PC-3 (cell line): ENCODE measurements at places on chromosomes 6 and 20. TPM values are rescaled to one million over a fixed set of nuclear protein-coding genes. Genes with fewer than 3 reads are reported as not detected.

Gene OR2J3
- 0.29 TPM in 1 of 2 replicates, not detected in the other for total RNA-seq

DNA sequence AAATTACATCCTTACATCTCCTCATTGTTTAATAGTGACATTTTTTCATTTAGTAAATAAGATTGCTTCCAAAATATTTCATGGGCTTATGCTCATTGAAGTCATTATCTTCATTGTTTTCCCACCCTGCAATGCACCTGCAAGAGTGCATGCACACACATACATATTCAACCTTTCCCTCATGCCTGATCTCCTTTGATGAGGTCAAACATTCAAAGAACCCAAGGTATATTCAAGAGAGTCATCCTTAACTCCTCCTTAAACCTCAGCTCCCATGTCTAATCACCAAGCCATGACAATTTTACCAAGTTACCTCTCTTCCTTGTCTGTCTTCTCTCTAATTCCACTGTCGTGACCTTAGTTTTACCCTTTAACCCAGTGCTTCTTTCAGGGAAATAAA lies 56.5 kb downstream of the HIVEP2 start:
- DNase-seq: no peak

DNA sequence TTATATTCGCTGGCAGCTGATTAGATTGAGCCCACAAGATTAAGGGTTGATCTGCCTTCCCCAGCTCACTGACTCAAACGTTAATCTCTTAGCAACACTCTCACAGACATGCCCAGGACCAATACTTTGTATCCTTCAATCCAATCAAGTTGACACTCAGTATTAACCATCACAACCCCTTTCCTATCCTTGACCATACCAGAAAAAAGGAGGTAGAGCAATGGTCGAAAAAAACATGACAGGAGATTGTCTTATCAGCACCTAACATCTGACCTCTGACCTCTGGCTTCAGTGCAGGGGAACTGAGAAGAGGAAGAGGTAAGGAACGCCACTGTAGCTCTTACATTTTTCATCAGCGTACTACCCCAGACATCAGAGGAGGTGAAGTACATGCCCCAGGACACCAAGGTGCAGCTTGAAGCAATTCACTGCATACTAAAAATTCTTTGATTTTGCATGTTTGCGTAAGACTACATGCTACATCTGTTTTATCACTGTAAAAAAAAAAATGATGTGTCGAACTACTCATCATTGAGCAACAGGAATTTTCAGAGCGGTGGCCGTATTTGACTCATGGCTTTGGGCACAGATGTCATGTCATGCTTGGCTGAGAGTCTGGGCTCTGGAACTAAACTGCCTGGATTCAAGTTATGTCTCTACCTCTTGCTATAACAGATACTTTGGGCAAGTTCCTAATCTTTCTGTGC lies 188.0 kb upstream of the TAB2 start:
- DNase-seq: peak; percentile 86

GRCh38 chr6:37758234-37758633 lies 60.6 kb upstream of the MDGA1 start:
- no peak for DNase-seq

Gene BHLHE23
- total RNA-seq: not detected in 2 replicates

- DNase-seq: peak; percentile 69
Observed at GRCh38 chr6:100998111-100998510, 117.0 kb upstream of the ASCC3 start.

Gene AGPAT4
- total RNA-seq: 3.8 and 3.9 TPM in 2 replicates

DNA sequence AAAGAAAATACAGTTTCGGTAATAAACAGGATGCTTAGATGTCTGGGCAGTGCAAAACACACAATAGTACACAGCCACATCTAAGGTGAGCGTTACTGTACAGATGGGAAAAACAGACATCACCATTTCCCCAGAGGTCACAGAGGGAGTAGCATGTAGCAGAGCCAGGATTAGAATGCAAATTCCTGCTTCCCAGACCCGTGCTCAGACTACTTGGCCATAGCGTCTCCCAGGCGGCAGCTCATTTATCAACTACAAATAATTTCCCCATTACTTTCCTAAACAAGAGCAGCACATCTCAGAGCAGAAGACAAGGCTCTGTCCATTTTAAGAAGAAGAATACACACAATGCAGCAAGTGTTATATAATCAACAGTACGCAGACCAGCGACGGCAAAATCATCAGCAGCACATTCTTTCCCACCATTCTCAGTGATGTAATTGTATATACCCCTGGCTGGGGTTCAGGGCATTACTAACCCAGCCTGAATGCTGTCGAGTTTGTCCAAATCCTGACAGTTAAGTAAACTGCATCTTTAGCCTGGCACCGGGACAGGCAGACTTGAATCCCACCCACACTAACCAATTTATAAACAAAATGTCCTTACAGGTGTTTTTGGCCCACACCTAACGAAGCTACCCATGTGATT lies 61.9 kb downstream of the CNKSR3 start:
- no peak for DNase-seq

Gene FILIP1
- total RNA-seq: not detected in 2 replicates

GRCh38 chr6:126667728-126668127 lies 327.8 kb downstream of the CENPW start:
- DNase-seq: no peak

DNA sequence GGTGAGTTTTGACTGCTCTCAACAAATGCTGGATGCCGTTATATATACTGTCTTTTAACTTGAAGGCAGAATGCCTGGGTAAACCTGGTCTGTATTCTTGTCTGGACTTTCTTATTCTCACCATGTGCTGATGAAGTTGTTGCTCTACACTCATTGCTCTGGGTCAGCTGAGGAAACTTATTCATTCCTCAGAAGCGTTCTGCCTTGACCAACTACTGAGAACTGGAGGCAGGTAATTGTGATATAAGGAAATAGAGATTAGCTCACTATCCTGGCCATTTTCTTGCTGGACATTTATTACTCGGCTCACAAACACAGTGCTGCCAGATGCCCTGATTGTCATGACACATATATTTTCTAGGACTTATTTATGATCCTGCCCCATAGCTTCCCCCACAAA lies 103.6 kb downstream of the DNAH8 start:
- DNase-seq: no peak

Gene ADGRF4
- 3.4 and 4.2 TPM in 2 replicates for total RNA-seq

Gene DEFB132
- total RNA-seq: not detected in 2 replicates

DNA sequence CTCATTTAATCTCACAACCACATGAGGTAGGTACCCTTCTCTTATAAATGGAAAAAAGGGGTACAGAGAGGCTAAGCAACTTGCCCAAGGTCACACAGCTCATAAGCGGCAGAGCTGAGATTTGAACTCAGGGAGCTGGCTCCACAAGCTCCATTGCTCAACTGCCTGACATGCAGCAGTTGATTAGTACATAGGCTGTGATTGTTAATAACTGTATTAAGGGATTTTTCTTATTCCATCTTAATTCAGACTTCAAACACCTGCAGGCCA lies 6.6 kb downstream of the CCN5 start:
- no peak for DNase-seq

- no peak for DNase-seq
Observed at GRCh38 chr20:39875492-39876110, 813.4 kb downstream of the MAFB start.

DNA sequence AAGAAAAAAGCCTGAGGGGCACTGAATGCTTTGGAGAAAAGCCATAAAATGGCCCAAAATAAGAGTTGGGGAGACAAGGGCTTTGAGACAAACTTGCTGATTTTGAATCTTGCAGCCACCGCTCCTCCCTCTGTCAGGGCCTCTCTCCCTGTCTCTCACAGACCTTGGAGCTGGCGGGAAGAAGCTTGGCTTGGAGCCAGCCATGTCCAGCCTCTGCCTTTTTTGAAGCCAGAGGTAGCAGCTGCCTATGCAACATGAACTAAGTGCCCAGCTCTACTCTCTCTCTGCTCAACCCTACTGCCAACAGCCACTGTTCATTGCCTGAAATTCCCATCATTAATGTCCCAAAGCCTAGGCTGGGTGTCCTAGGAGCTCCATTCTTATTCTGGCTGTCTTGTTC lies 63.7 kb upstream of the CTNNBL1 start:
- DNase-seq: no peak

Gene MED20
- total RNA-seq: 27.5 and 28.5 TPM in 2 replicates

DNA sequence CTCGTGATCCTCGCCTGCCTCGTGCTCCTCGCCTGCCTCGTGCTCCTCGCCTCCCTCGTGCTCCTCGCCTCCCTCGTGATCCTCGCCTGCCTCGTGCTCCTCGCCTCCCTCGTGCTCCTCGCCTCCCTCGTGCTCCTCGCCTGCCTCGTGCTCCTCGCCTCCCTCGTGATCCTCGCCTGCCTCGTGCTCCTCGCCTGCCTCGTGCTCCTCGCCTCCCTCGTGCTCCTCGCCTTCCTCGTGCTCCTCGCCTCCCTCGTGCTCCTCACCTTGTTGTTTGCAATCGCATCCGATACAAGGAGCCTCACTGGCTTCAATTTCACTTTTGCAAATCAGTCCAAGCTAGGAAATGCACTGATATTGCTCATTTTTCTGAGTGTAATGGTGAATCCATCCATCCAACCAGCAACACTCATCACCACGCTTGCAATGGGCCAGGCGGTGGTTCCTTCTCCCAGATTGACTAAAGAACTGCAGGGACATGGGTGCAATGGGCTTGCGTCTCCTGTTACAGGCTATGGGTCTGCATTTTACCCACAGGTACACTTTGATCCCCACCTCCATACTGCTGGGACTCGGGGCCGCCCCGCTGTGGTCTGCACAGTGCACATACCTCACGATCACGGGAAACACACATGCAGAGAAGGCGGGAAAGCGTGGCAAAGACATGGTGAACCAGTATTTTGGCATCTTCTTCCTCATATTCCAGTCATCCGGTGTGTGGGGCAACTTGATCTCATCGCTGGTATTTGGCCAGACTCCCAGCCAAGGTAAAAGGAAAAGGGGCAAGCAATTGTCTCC lies 4.6 kb downstream of the UNC93A start:
- DNase-seq: no peak

GRCh38 chr6:168941036-168941435 lies 312.6 kb downstream of the THBS2 start:
- no peak for DNase-seq

Gene ASIP
- not detected in 2 replicates for total RNA-seq

DNA sequence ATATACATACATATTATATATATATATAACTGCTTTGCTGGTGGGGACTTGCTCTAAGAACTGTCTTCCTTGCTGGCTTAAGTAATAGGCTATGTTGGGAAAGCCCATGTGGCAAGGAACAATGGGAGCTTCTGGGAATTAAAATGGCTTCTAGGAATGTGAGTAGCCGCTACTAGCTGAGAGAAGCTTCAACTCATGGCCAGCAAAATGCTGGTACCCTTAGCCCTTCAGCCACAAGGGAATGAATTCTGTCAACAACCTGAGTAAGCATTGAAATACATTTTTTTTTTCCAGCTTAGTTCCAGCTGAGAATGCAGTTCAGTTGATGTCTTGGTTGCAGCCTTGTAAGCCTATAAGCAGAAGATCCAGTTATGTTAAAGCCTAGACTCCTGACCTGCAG lies 911.7 kb upstream of the MAP3K7 start:
- no peak for DNase-seq

DNA sequence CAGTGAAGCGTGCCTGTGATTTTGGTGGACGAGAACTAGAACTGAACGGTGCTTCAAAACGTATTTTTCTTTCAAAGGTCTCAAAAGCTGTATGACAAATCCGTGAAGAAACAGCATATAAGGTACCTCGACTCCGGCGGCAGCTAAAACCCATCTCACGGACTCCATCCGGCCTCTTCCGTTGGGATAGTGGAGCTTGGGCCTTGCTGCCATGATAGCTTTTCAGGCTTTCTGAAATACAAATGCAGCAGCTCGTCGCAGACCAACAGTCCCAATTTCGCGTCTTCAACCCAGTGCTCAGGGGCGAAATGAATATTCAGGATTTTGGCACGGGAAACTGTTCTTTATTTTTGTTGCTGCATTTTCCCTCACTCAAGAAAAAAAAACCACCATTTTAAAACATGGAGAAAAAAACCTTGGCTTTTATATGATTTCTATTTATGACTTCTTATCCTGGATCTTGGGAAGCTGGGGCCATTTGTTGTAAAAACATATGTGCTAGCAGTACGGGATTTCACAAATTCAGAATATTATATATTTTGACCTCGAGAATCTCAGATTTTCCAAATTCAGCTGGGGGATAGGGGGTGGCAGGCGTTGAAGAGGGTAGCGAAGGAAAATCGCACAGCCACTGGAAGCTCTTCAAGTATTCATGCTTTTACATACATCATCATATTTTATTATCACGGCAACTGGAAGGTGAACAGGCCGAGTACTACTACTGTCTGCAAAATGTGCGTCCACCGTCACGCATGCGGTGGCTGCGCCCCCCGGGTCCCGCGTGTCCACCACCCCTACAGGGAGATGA lies 849 bp downstream of the GSTA4 start:
- DNase-seq: peak; percentile 47

Gene CDC5L
- total RNA-seq: 19.7 and 23.0 TPM in 2 replicates

Gene SPATA25
- total RNA-seq: 0.40 and 0.46 TPM in 2 replicates

- DNase-seq: no peak
Observed at GRCh38 chr6:15952231-15953151, 176.4 kb upstream of the MYLIP start.

GRCh38 chr20:14780508-14780907 lies 443.1 kb upstream of the FLRT3 start:
- DNase-seq: peak; percentile 33

Gene CST2
- not detected in 2 replicates for total RNA-seq

GRCh38 chr6:96279084-96279483 lies 242.5 kb upstream of the UFL1 start:
- DNase-seq: no peak

GRCh38 chr6:31879901-31880300 lies 1.1 kb upstream of the SLC44A4 start:
- DNase-seq: no peak

DNA sequence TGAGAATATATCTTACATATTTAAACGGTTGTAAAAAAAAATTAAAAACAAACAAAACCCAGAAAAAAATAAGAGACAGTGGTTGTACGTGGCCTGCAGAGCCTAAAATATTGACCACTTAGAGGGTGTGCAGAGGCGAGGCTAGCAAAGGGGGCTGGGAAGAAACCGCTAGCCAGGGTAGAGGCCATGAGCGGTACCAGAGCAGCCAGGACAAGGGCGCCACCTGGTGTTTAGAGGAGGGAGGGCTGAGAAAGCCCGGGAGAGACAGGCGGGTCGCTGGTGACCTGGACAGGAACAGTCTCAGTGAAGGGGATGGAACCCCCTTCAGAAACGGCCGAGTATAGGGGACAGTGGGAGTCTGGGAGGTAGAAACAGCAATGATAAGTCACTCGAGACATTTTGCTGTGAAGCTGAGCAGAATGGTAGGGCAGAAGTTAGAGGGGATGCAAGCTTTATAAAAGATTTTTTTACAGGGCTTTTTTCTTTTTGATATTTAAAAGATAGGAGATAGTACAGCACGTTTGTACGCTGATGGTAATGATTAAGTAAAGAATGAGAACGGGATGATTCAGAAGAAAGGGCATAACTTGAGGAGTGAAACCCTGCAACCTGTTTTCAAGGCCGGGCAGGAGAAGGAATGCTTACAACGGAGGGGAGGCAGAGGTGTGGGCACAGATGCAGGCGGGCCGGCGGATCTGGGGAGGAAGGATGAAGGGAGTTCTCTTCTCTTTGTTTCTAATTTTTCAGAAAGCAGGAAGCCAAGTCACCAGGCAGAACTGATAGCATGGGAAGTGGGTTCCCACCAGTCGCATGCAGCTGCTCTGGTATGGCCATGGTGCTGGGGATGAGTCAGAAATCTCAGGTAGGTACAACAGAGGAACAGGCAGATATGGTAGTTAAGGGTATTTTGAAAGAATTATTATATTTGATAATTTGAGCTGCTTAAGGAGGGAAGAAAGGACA lies 76.2 kb downstream of the FAM229B start:
- DNase-seq: peak; percentile 64

Gene SYCP2L
- 0.07 and 2.4 TPM in 2 replicates for total RNA-seq

Gene LY6G5B
- total RNA-seq: 5.0 and 5.3 TPM in 2 replicates

- DNase-seq: no peak
Observed at GRCh38 chr6:111416529-111416928, 66.5 kb downstream of the REV3L start.
